ENCODE measurements at places on chromosomes 4 and X. TPM values are rescaled to one million over a fixed set of nuclear protein-coding genes. Genes with fewer than 3 reads are reported as not detected.

Gene SPANXN3
- total RNA-seq, result not detected

Gene GRIA3
- 2.8 TPM for total RNA-seq

Gene CENPE
- total RNA-seq, result 16.4 TPM

Gene GAGE12G
- not detected for total RNA-seq

Gene ADAM29
- total RNA-seq, result not detected

Gene ARHGAP6
- total RNA-seq, result 45.0 TPM

Gene CYTL1
- 0.57 TPM for total RNA-seq

Gene RENBP
- total RNA-seq, result 5.7 TPM

Gene AFAP1
- total RNA-seq, result 16.3 TPM

Gene PDGFRA
- total RNA-seq, result 60.9 TPM

Gene GLOD5
- not detected for total RNA-seq

Gene SORCS2
- 1.4 TPM for total RNA-seq

Gene ZDHHC15
- 2.9 TPM for total RNA-seq

DNA sequence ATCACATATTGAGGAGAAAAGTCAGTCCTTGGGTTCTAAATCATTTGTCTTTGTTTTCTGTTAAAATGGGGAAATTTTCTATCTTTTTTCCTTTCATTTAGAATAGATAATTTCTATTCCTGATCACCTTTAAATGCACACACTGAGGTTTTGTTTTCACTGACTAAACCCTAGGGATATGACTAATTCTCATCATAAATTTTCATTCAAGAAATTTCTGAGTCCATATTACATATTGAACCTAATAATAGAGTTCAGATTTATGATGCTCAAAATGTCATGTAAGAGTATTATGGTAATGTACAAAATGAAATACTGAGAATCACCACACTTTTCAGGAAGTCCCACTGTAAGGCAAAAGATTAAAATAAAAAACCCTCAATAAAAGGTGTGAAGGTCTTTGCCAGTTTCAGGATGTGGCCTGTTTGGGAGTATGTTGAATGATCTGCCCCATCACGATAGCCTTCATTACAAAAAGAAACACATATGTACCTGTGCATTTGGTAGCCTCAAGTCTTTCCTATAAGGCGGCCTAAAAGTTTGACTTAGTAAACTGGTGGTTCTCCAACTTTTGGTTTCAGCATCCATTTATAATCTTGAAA, 49.4 kb downstream of the LEF1 start:
- peak overlapping the region; percentile 95 for H3K27ac ChIP-seq
- H3K4me1 ChIP-seq, result peaks cover 44% of the 10 kb centered on the region
- no peak for DNase-seq

GRCh38 chr4:150149381-150149780, 71.1 kb downstream of the DCLK2 start:
- no peak overlapping the region for H3K27ac ChIP-seq
- H3K36me3 ChIP-seq, result no peaks in the 10 kb centered on the region
- DNase-seq, result peak; percentile 63
- H3K4me3 ChIP-seq, result no peak overlapping the region
- H3K27me3 ChIP-seq, result no peaks in the 10 kb centered on the region

DNA sequence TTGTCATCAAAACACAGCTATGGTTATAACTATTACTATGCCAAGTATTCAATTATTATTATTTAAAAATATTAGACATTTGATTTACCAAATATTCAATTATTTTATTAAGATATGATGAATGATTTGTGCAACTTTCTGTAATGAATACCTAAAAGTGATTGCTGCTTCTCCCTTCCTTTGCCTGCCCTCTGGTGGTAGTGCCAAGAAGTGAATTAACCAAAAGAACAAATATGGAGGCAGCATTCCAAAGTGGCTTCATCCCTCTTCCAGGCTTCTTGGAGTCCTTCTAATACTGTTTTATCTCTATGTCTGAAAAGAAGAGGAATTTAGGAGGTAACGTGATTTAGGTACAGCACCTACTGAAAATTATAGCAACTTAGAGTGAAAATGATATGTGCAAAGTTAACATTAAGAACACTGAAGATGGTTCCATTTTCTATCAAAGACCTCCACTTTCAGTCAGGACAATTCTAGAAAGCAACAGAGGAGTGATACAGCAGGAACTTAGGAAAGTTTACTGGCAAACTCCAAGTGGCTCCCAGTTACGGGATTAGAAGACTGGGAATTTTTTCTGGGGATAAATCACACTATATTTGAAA, 43.0 kb downstream of the ENPEP start:
- no peak overlapping the region for H3K27ac ChIP-seq
- DNase-seq, result peak; percentile 40
- H3K27me3 ChIP-seq, result no peaks in the 10 kb centered on the region
- no peaks in the 10 kb centered on the region for H3K36me3 ChIP-seq
- H3K4me1 ChIP-seq, result no peaks in the 10 kb centered on the region

- DNase-seq, result no peak
- H3K27me3 ChIP-seq, result peaks cover 39% of the 10 kb centered on the region
- no peak overlapping the region for H3K4me3 ChIP-seq
- no peak overlapping the region for H3K27ac ChIP-seq
Observed at GRCh38 chrX:17768997-17769396, 31.7 kb downstream of the SCML1 start.

DNA sequence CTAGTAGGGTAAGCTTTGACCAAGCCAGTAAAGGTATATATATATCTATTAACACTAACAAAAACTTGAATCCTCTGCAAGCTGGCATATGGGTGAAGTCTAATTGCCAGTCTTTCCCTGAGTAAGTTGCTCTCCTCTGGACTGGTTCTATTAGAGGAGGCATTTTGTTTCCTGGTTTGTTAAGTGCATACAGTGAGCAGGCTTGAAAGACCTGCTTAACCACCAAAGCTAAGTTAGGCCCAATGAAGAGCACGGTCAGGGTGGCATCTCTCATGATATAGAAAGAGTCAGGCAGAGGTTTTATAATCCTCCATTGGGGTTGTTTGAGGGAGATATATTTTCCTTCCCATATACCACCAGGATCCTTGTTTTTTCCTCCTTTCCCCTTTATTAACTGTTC, 9.6 kb upstream of the AREG start:
- H3K4me1 ChIP-seq, result no peaks in the 10 kb centered on the region
- no peak overlapping the region for H3K4me3 ChIP-seq
- no peak overlapping the region for H3K27ac ChIP-seq
- H3K27me3 ChIP-seq, result peaks cover 3% of the 10 kb centered on the region
- H3K36me3 ChIP-seq, result no peaks in the 10 kb centered on the region
- DNase-seq, result no peak

GRCh38 chrX:66728818-66729271, 90.0 kb upstream of the EDA2R start:
- no peaks in the 10 kb centered on the region for H3K36me3 ChIP-seq
- H3K27me3 ChIP-seq, result no peaks in the 10 kb centered on the region
- DNase-seq, result peak; percentile 74
- peak overlapping the region; percentile 68 for H3K4me3 ChIP-seq
- H3K4me1 ChIP-seq, result no peaks in the 10 kb centered on the region
- peak overlapping the region; percentile 75 for H3K27ac ChIP-seq

DNA sequence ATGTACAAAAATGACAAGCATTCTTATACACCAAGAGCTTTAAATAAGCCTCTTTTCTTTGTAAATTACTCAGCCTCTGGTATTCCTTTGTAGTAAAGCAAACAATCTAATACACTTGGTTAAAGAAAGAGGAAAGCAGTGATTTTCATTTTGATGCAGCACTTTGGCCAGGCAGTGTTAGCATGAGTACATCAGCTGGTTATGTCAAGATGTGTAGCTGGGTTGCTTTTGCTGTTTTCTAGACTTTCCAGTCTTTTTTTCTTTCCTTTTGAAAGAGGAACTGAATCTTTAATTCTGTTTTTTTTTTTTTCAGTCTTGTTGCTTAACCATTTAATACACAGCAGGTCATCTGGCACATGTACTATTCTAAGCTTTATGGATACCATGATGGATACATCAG, 167.1 kb upstream of the AADAT start:
- no peak for DNase-seq
- H3K4me1 ChIP-seq, result no peaks in the 10 kb centered on the region
- no peak overlapping the region for H3K4me3 ChIP-seq
- H3K36me3 ChIP-seq, result no peaks in the 10 kb centered on the region
- no peak overlapping the region for H3K27ac ChIP-seq

GRCh38 chr4:64899563-64899962, 490.3 kb upstream of the TECRL start:
- no peaks in the 10 kb centered on the region for H3K36me3 ChIP-seq
- no peaks in the 10 kb centered on the region for H3K27me3 ChIP-seq
- H3K4me1 ChIP-seq, result no peaks in the 10 kb centered on the region

GRCh38 chr4:110621328-110621812, 1.5 kb downstream of the PITX2 start:
- H3K27ac ChIP-seq, result no peak overlapping the region
- H3K4me1 ChIP-seq, result peaks cover 9% of the 10 kb centered on the region
- peak overlapping the region; percentile 47 for H3K4me3 ChIP-seq
- H3K36me3 ChIP-seq, result no peaks in the 10 kb centered on the region
- peaks cover 100% of the 10 kb centered on the region for H3K27me3 ChIP-seq
- no peak for DNase-seq

- peaks cover 17% of the 10 kb centered on the region for H3K4me1 ChIP-seq
- H3K4me3 ChIP-seq, result no peak overlapping the region
- H3K27ac ChIP-seq, result no peak overlapping the region
- H3K27me3 ChIP-seq, result no peaks in the 10 kb centered on the region
Observed at GRCh38 chr4:20622701-20623100, 77.6 kb upstream of the PACRGL start.

- no peaks in the 10 kb centered on the region for H3K36me3 ChIP-seq
- no peak overlapping the region for H3K4me3 ChIP-seq
- H3K27ac ChIP-seq, result no peak overlapping the region
- no peaks in the 10 kb centered on the region for H3K27me3 ChIP-seq
- no peak for DNase-seq
- H3K4me1 ChIP-seq, result no peaks in the 10 kb centered on the region
Observed at GRCh38 chrX:139246295-139246694, 284.2 kb upstream of the F9 start.

- H3K27ac ChIP-seq, result no peak overlapping the region
- H3K36me3 ChIP-seq, result no peaks in the 10 kb centered on the region
- no peaks in the 10 kb centered on the region for H3K27me3 ChIP-seq
- no peaks in the 10 kb centered on the region for H3K4me1 ChIP-seq
- no peak overlapping the region for H3K4me3 ChIP-seq
Observed at GRCh38 chr4:85298037-85298436, 176.9 kb upstream of the ARHGAP24 start.

GRCh38 chr4:141713771-141714445, 77.5 kb downstream of the IL15 start:
- H3K36me3 ChIP-seq, result no peaks in the 10 kb centered on the region
- H3K27me3 ChIP-seq, result no peaks in the 10 kb centered on the region
- H3K4me1 ChIP-seq, result no peaks in the 10 kb centered on the region
- no peak for DNase-seq
- H3K4me3 ChIP-seq, result no peak overlapping the region
- H3K27ac ChIP-seq, result no peak overlapping the region

- H3K36me3 ChIP-seq, result peaks cover 2% of the 10 kb centered on the region
- H3K27me3 ChIP-seq, result no peaks in the 10 kb centered on the region
- H3K4me1 ChIP-seq, result no peaks in the 10 kb centered on the region
- DNase-seq, result no peak
- no peak overlapping the region for H3K4me3 ChIP-seq
Observed at GRCh38 chrX:24870143-24870542, 145.6 kb downstream of the ARX start.

DNA sequence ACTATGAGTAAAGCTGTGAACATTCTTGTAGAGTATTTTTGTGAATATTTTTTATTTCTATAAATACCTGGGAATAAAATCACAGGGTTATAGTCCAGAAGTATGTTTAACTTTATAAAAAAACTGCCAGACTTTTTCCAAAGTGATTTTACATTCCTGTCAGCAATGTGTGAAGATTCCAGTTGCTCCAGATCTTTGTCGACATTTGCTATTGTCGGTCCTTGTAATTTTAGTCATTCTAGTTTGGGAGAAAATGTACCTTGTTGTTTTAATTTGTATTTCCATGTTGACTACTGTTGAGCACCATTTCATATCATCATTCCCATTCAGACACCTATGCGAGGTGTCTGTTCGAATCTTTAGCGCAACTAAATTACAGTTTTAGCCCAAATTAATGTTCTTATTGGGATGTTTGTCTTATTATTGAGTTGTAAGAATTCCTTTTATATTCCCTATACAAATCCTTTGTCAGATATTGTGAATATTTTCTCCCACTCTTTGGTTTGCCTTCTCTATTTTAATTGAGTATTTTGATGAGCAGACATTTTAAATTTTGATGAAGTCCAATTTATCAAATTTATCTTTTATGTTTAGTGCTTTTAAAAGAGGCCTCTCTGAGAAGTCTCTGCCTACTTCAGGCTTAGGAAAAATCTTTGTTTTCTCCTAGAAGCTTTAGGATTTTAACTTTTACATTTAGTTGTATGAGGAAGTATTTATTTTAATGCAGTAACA, 2.6 kb downstream of the CEP135 start:
- H3K36me3 ChIP-seq, result no peaks in the 10 kb centered on the region
- H3K4me1 ChIP-seq, result peaks cover 14% of the 10 kb centered on the region
- DNase-seq, result no peak

GRCh38 chrX:40885989-40886388, 150.6 kb upstream of the MED14 start:
- H3K27ac ChIP-seq, result no peak overlapping the region
- DNase-seq, result no peak
- no peak overlapping the region for H3K4me3 ChIP-seq
- no peaks in the 10 kb centered on the region for H3K27me3 ChIP-seq

GRCh38 chr4:86108137-86108536, 251.7 kb downstream of the MAPK10 start:
- DNase-seq, result peak; percentile 13
- no peak overlapping the region for H3K27ac ChIP-seq
- H3K4me3 ChIP-seq, result no peak overlapping the region
- H3K36me3 ChIP-seq, result no peaks in the 10 kb centered on the region
- H3K27me3 ChIP-seq, result no peaks in the 10 kb centered on the region
- H3K4me1 ChIP-seq, result no peaks in the 10 kb centered on the region

GRCh38 chr4:1172228-1172851, at the start of gene SPON2:
SPON2 (minus strand) TSS chr4:1172583.
- peaks cover 85% of the 10 kb centered on the region for H3K27me3 ChIP-seq
- no peaks in the 10 kb centered on the region for H3K36me3 ChIP-seq
- no peaks in the 10 kb centered on the region for H3K4me1 ChIP-seq

DNA sequence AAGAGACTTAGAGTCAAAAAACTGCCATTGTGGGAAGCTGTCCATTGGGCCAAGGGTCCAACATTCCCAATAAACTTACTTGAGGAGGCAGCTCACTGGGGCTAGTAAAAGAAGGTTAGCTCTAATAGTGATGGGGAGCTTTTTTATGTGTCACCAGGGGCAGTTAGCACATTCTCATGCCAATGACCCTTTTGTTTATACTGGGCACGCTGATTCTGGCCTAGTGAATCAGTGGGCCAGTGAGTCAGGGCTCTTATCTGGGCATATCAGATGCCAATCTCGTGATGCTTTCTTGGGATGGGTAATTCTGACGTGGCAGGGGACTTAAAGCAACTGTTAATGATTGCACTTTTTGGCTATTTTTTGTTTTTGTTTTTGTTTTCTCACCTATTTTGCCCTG, 27.8 kb downstream of the TCEAL1 start:
- no peaks in the 10 kb centered on the region for H3K27me3 ChIP-seq
